ENCODE measurements at places on chromosomes 16 and 17.

GRCh38 chr17:13476720-13477119 lies 125.0 kb downstream of the HS3ST3A1 start:
- no peak for DNase-seq

GRCh38 chr16:73033271-73033998 lies 14.5 kb downstream of the ZFHX3 start:
- no peak for DNase-seq

GRCh38 chr17:56676810-56677209 lies 83.3 kb downstream of the NOG start:
- no peak for DNase-seq

DNA sequence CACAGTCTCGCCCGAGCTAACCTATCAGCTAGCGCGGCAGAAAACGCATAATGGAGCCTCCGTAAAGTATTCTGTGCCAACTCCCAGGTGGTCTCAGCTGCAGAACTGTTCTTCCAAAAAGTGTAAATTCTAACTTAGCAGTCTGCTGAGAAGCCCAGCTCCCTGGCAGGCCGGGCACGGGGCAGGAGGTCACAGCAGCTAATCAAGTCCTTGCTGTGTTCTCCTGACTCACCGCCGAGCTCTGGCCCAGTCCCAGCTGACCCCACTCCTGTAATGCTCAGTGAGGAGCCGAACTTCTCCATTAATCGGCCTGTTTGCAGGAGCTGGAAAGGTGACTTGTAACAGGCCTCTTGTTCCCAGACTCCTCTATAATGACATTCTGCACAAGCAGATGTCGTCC lies 193.3 kb downstream of the IRX3 start:
- no peak for DNase-seq

- no peak for DNase-seq
Observed at GRCh38 chr16:8310323-8310722, 280.0 kb downstream of the TMEM114 start.

DNA sequence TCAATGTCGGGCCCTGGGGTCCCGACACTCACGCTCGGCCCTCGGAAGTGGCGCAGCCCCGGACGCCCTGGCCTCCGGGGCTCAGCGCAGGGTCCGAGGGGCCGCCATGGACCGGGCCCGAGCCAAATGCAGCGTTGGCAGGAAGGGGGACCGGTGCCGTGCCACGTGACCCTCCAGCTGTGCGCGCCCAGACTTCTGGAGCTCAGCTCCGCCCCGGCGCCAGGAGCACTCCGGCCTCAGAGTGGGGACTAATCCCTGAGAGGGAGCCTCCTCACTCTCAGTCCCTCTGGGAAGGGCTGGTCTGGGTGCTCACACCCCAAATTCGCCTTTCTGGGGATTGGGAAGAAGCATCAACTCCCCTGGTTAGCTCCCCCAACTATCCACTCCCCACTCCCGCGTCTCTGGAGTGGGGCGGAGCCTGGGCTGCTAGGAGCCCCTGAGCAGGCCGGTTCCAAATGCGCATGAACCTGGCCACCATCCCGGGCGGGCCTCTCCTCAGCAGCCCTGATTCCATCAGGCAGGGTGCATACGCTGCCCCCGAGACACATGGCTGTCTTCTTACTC lies at the start of gene B3GNT9:
B3GNT9 (minus strand) TSS at position 166 of the 564 bp plus-strand sequence. CDS start 513 bp downstream, outside the sequence.
- no peak for DNase-seq

DNA sequence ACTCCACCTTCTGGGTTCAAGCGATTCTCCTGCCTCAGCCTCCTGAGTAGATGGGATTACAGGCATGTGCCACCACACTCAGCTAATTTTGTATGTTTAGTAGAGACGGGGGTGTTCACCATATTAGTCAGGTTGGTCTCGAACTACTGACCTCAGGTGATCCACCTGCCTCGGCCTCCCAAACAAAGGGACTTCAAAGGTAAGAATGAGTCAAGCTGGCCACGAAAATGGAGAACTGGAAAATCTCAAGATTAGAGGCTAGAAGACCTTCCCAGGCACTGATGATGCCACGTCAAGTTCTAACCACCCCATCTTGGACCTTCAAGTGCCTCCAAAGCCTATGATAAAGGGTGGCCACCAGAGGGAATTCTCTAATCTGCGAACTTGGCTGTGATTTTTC lies 1.3 kb upstream of the CCL15 start:
- no peak for DNase-seq

DNA sequence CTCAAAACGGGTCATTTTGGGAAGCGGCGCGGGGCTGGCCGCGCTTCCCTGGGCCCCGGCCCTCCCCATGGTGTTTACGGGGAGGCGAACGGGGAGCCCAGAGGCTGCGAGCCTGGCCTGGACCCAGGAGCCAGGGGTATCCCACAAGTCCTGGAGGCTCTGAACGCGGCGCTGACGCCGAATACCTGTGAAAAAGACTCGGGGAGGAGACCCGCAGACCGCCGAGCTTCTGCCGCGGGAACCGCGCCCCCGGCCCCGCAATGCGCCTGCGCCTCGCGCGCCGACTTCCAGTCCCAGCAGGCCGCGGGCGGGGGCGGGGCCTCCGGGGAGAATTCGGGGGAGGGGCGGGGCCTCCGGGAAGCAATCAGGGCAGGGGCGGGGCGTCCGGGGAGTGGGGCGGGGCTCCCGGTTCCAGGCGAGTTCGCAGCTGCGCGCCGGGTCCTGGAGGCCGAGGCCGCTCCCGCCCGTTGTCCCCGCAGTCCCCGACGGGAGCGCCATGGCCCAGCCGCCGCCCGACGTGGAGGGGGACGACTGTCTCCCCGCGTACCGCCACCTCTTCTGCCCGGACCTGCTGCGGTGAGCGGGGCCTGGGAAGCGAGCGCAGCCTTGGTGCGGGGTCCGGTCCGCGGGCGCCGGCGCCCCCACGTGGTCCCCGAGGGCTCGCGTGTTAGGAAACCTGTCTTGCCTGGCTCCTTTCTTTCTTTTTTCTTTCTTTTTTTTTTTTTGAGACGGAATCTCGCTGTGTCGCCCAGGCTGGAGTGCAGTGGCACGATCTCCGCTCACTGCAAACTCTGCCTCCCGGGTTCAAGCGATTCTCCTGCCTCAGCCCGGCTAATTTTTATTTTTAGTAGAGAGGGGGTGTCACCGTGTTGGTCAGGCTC lies at the start of gene DECR2:
DECR2 (plus strand) TSS at position 418 of the 881 bp plus-strand sequence; CDS start at position 497, 79 bp downstream.
- DNase-seq: peak; percentile 57

GRCh38 chr17:82325286-82326180 lies 8.0 kb downstream of the SECTM1 start:
- no peak for DNase-seq

DNA sequence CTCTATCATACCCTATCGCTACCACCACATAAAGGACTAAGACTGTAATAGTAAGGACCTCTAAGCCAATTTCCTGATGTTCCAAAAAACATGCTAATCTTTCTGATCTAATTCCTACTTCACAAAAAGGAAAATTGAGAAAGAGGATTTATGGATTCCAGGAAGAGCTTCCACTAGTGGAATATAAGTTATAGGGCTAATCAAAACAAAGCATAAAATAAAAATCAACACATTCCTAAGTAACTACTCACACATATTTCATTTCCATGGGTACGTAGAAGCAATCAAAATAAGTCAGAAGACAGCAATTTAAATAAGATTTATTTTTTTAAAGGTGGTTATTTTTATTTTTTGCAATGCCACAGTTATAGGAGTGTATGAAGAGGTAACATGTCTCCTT lies 12.4 kb downstream of the CCDC43 start:
- no peak for DNase-seq

- no peak for DNase-seq
Observed at GRCh38 chr17:68776451-68776850, 175.3 kb upstream of the FAM20A start.

DNA sequence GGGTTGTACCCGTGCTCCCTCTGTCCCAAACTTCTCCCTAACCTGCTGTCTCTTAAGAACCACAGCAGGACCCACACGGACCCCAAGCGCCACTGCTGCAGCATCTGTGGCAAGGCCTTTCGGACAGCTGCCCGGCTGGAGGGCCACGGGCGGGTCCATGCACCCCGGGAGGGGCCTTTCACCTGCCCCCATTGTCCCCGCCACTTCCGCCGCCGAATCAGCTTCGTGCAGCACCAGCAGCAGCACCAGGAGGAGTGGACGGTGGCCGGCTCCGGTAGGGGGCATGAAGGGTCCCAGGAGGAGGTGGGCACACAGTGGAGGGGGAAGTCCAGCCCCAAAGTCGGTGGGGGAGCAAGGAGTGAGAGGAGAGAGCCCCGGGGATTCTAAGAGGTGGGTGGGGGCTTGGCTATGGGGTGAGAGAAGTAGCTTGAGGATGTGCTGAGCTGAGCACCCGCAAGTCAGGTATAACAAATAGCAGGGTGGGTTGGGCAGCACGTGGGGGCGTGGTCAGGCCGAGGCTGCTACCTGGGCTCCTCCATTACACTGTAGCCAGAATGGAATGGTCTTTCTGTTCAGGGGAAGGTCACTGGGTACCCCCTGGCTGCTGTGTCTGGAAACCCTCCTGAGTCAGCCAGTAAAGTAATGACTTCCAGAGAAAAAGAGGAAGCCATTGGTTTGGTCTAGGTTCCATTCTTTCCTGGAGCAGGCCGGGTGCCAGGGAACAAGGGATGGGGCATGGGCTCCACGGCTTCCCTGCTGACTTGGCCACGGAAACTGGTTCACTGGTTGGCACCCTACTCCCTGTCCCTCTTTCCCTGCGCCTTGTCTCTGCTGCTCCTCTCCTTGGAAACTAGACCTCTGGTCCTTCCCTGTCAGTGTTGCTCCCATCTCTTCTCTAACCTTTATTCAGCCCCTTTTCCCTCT lies 7.1 kb downstream of the PRSS53 start:
- DNase-seq: no peak

GRCh38 chr16:4378161-4378666 lies 6.6 kb downstream of the VASN start:
- DNase-seq: no peak

DNA sequence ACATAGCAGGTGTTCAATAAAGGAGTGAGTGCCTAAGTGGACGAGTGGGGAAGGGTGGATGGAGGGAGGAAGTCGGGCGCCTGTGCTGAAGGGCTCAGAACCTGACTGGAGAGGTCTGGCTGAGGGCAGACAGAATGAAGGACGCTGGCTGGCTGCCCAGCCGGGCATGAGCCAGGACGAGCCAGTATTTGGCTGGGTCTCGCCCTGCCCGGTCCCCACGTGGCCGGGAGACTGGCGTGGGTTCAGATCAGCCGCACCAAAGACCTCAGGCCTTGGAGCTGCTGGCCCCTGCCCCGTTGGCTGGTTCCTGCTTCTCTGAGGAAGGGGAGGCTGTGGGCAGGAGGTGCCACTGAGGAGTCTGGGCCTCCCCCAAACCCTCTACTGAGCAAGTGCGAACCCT lies 79.8 kb downstream of the ENGASE start:
- no peak for DNase-seq

GRCh38 chr17:49519781-49520180 lies 24.7 kb downstream of the NGFR start:
- no peak for DNase-seq

DNA sequence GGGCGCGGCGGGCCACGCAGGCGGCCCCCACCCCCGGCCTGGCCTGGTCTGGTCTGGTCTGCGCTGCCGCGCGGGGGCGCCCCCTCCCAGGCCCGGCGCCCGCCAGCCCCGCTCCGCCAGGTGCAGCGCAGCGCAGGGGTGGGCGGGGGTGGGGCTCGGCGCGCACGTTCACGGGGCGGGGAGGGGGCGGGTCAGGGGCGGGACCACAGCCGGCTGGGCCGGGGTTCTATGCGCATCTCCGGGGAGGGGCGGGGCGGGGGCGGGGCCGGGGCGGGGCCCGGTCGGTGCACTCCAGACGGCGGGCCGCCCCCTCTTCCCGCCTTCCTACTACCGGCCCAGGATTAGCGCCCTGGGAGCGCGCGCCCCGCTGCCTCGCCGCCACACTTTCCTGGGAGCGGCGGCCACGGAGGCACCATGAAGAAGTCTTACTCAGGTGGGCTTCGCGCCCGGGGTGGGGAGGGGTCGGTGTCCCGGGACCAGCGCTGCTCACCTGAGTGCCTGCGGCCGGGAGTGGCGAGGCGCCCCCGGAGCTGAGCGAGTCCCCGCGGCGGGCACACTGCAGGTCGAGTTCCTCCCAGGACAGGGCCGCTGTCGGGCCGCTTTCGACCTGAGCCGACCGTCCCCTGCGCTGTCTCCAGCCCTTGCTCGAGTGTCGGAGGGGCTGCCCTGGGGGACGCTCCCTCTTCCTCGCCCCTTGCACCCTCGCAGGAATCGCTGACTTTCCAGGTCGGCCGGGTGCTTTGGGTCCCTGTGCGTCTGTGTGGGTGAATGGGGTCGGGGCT lies 140.5 kb downstream of the SEC14L1 start:
- no peak for DNase-seq

- DNase-seq: peak; percentile 99
Observed at GRCh38 chr16:29973384-29974246, at the start of gene TAOK2. TSS of gene TAOK2 (plus strand) at chr16:29973868. CDS start at chr16:29977773, 3,905 bp downstream.

DNA sequence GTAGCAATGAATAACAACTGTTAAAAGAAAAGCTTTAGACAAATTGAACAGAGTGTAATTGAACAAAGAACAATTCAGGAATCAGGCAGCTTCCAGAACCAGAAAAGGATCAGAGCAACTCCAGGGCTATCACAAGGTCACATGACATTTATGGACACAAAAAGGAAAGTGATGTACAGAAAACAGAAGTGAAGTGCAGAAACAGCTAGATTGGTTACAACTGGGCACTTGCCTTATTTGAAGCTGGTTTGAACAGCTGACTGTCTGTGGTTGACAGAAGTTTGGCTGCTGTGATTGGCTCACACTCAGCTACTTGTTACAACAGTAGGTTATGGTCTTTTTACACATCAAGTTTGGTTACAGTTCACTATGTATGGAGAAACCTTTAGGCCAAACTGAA lies 14.8 kb downstream of the EFCAB5 start:
- DNase-seq: no peak

DNA sequence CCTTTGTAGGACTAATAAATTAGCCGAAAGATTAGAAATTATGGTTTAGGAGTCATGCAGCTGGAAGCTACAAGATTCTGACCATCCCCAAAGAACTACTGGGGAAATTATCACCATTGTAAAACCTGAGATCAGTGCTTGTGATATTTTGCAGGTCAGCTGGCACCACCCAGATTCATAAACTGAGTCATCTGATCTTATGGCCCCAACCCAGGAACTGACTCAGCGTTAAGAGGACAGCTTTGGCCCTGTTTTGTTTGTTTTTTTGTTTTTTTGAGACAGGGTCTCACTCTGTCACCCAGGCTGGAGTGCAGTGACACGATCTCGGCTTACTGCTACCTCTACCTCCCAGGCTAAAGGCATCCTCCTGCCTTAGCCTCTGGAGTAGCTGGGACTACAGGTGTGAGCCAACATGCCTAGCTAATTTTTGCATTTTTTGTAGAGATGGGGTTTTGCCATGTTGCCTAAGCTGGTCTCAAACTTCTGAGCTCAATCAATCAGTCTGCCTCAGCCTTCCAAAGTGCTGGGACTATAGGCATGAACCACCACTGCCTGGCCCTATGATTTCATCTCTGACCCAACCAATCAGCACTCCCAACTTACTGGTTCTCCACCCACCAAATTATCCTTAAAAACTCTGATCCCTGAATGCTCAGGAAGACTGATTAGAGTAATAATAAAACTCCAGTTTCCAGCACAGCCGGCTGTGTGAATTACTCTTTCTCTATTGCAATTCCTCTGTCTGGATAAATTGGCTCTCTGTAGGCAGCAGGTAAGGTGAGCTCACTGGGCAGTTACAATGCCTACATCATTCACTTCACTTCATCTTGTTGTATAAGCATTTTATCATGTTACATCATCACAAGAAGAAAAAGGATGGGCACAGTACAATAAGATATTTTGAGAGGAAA lies 79.4 kb upstream of the KSR1 start:
- DNase-seq: no peak
